Amniotic stem cell (primary cell): ENCODE measurements at places on chromosomes 3 and 15.

- no peak for DNase-seq
Measured at GRCh38 chr3:18428036-18428435, 2.9 kb upstream of the SATB1 start.

GRCh38 chr3:127467391-127467790, 123.1 kb downstream of the TPRA1 start:
- DNase-seq = no peak

DNA sequence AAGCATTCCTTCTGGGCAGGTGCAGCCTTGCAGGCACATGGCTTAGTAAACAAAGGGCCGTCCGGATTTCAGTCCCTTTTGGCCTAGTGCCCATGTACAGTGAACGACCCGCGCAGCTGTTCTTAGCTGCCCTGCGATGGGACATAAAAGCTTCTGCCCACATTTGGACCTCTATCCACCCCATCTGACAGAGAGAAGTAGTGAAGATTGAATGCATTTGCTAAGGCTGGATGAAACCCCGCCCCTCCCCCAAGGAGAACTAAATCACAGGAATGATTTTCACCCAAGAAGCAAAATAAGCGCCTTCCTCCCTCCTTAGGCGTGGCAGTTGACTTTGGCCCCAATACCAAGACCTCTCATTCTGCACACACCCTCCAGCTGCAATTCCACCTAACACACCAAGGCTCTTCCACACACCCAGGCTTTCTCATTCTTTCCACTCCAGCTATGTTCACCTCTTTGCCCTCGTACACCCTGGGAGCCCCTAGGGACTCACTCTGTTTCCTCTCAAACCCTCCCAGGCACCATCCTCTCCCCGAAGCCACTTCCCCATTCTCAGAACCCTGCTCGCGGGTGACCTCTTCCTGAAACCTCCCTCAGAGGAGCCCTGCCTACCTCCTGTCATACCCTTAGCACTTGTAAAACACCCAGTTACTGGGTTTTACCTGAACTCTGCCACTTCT, 14.1 kb upstream of the HRH1 start:
- no peak for DNase-seq

DNA sequence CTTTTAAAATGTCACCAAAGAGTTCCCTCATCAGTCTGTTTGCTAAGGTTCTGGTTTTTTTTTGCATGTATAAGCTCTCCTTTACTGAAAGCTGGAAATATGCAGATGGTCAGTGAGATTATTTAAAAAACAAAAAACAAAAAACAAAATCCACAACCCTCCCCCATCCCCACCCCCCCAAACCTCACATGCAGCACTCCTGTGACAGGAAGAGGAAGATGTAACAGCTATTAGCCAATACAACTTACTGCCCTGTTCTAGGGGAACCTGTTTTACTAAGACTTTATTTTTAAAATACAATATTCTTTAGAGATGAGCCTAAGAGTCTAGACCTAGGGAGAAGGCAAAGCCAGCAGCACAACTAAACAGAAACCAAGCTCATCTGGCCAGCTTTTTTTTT, 39.5 kb downstream of the ANP32A start:
- DNase-seq = no peak

- DNase-seq = no peak
Measured at GRCh38 chr3:103067963-103068362, 633.1 kb downstream of the ZPLD1 start.

- no peak for DNase-seq
Measured at GRCh38 chr3:182692695-182693094, 100.6 kb upstream of the ATP11B start.

DNA sequence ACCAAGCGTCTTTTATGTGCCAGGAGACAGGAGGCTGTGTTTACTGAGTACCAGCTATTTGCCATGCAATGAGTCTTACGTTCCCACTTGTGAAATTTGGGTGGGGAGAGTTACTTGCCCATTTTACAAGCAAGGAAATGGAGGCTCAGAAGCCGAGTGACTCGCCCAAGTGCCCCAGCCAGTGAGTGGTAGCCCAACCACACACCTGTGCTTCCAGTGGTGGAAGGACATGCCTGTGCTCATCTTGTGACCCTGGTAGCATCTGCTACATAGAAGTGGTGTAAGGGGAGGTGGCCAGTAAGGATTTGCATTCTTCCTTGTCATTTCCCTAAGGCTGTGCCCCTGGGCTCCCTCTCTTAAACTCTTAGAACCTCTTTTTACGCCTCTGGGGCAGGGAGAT, 49.3 kb downstream of the FBLN2 start:
- DNase-seq = no peak

DNA sequence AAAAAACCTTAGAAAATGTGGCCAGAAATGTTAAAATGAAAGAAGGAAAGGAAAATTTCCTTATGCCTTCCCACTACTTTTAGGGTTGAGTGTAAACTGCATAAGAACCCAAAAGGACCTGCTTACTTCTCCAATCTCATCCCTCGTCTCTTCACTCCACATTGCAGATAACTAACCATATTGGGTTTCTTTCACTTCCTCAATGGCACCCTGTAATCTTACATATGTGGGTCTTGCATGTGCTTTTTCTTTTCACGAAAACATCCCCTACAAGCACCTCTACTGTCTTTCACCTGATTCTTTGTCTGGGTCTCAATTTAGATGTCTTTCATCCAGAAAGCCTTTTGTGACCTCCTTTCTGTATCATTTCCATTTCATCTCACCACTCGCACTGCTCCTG, 23.1 kb downstream of the EOMES start:
- DNase-seq = no peak

GRCh38 chr3:191882289-191882688, 421.3 kb downstream of the PYDC2 start:
- DNase-seq = no peak

GRCh38 chr3:131503320-131503635, 507 bp upstream of the MRPL3 start:
- no peak for DNase-seq

GRCh38 chr3:175337631-175338030, 478.5 kb downstream of the NAALADL2 start:
- no peak for DNase-seq

GRCh38 chr3:168251371-168251770, 155.6 kb upstream of the GOLIM4 start:
- no peak for DNase-seq

DNA sequence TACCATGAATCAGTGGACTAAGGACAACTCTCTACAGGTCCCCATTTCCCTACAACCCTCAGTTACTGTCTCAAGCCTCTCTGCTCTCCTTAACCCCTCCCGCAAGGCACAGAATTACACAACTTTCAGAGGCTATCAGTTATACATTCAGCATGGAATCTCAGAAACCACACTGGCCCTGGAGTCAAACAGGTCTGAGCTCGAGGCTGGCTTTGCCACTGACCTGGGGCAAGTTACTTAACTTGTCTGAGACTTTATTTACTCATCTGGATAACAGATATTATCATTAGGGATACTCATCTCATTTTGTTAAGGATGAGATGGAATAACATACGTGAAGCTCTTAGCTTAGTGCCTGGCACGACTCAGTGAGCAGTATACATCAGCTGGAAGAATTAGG, 95.2 kb downstream of the WDR76 start:
- peak; percentile 12 for DNase-seq

DNA sequence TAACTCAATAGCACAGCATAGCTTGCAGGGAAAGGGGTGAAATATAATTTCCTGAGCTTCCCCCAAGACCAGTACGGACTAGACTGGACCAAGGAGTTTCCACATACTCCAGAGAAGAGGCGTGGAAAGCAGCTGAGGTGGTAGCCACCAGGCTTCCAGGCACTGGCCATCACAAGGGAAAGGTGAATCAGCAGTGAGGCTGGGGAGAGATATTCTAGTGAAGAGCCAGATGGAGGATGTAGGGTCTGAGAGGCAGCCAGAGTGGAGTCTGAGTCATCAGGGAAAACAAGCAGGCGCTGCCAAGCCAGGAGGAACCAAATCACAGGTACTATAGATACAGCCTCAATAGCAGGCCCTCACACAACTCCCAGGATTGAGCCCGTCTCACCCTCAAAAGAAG, 9.6 kb upstream of the RASA2 start:
- DNase-seq = no peak
